HT1080 (cell line): ENCODE measurements at places on chromosomes 5 and 9.

- DNase-seq: no peak
These were observed 140.9 kb upstream of the GAS1 start for GRCh38 chr9:87088192-87088591.

DNA sequence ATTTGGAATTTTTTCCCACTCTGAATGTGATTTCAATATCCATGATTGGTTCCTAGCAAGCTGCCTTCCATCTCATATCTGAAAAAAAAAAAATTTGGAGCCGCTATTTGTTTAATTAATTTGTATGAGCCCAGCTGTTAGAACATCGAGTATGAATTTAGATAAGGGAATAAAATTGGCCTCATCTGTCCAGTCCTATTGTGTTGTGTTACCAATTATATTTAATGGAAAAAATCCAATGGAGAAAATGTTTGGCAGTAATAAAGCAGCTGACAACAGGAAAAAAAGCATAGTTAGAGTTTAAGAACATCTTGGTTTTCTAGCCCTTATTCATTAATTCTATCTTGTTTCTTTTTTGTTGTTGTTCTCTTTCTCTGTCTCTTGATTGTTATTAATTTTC, 735.6 kb upstream of the RIOK2 start:
- no peak for DNase-seq

DNA sequence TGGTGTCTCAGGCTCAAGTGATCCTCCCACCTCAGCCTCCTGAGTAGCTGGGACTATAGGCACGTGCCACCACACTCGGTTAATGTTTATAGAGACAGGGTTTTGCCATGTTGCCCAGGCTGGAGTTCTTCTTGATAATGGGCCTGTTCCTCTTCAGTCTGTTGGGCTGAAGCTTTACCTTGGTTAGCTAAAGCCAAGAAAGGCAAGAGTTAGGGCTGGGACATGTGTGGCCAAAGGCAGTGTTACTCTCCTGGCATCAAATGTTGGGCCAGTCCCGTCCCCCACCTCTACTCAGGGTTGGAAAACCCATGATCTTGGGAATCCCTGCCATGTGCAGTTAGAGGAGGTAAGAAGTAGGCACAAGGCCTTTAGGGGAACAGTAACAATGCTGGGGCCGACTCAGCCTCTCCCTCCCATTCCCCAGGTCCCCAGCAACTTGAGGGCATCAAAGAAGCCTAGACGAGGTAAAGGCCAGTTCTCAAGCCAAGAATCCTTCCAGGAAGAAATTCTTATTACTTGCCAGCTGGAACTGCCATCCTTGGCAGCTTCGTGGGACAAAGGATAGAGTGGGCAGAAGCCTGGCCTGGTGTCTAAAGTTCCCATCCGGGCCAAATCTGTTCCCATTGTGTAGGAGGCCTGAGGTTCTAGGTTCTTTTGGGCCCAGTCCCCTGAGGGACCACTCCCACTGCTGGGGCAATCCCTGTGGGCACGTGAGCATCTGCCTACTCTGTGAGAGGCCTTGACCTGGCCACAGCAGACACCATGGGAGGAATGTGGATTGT, 4.5 kb downstream of the EGR1 start:
- no peak for DNase-seq

GRCh38 chr9:35859310-35859989, 10.8 kb downstream of the OR13J1 start:
- DNase-seq: peak; percentile 74

GRCh38 chr5:1318659-1319251, 23.9 kb upstream of the TERT start:
- DNase-seq: no peak

DNA sequence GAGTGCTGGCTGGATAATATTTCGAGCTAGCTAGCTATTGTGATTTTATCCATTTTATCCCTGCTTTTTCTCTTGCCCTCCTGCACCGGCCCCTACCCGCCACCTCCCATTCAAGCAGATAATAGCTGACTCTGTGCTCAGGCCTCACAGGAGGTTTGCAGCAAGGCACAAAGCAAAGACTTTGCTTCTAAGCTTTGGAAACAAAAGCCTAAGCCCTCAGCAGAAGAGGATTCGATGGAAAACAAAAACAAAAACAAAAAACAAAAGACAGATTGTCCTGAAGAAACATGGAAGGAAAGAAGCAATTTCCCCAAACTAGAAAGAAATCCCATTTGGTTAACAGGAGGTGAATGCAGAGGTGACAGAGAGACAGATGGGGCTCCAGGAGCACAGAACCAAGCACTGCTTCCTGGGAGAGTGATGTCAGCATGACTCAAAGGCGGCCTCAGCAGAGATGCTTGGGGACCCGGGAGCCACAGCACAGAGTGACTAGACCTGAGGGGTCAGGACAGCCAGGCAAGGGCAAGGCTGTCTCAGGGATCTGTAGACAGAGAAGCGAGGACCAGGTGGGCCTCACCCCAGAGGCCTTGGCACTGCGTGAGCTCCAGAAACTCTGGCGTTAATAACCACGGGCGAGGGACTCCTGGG, 28.4 kb downstream of the MTX3 start:
- peak; percentile 70 for DNase-seq

DNA sequence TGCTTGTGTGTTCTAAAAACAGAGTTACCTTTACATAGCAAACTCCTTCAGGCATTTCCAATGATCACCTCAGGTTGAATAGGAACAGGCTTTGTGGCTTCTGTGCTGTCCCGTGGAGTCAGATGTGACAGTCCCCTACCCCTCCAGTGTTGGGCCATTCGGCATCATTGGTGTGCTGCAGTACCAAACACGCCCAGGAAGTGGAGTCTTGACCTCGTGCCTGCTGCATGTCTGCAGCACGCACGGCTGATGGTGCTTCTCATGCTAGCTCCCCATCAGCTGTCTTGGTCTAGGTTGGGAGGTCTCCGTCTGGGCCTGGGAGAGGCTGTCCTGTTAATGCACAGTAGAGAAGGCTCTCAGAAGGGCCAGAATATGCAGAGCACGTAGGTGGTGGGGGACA, 42.5 kb upstream of the PHF2 start:
- DNase-seq: no peak

DNA sequence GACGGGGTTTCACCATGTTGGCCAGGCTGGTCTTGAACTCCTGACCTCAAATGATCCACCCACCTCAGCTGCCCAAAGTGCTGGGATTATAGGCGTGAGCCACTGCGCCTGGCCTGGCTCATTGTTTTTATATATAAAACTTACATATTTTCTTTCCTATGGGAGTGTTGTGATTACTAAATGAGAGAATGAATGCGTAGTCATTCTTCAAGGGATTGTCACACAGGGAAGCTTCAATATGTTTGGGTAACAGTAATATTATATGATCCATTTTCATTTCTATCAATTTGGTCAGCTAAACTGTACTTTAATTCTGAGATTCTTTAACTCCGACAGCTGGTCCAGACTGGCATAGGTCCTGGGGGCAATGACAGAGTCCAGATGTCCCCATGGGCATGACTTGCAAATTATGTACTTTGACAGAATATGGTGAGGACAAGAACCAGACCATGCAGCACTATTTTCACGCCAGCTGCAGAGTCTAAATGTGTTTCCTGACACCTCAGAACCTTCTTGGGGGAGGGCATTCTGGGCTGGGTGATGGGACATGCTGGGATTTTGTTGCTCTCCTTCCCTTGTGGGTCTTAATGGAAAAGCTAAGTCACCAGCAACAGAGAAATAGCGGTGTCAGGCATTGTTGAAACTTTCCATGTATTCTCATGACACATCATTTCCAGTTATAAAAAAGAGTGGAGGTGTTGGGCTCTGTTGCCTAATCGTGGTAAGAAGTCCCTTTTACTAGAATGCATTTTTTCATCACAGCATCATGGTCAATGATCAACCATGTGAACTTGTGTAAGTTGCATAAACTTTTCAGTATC, 40.9 kb upstream of the TNC start:
- DNase-seq: peak; percentile 24

- no peak for DNase-seq
These were observed 2.0 kb downstream of the SPINK7 start for GRCh38 chr5:148314187-148314586.

GRCh38 chr5:103428411-103428871, 134.1 kb downstream of the NUDT12 start:
- DNase-seq: no peak

- DNase-seq: peak; percentile 69
These were observed 29.8 kb upstream of the FBP1 start for GRCh38 chr9:94668928-94669729.

- DNase-seq: no peak
These were observed 18.0 kb downstream of the LHX2 start for GRCh38 chr9:124029617-124030016.

GRCh38 chr9:95083086-95083768, 234.3 kb downstream of the FANCC start:
- no peak for DNase-seq

GRCh38 chr9:81755721-81756120, 66.4 kb upstream of the TLE1 start:
- DNase-seq: no peak

- DNase-seq: no peak
These were observed 168.2 kb downstream of the DAB2IP start for GRCh38 chr9:121819428-121820231.

DNA sequence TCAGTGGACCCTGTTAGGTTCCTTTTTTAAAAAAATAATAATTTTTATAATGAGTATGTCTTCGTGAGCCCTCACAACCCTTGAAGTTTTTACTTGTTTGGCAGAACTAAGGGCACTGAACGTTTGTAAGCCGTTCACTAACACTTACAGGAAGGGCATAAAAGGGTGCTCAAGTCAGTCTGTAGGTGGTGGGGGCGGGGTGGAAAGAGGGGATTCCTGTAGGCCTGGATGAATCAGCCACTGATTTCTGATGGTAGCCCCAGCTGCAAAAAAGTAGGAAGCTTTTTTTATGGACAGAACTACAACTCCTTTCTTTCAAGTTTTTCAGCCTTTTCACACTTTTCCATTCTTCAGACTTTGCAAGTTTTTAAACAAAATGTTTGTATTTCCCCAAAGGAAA, 35.8 kb downstream of the PIK3R1 start:
- DNase-seq: peak; percentile 15

DNA sequence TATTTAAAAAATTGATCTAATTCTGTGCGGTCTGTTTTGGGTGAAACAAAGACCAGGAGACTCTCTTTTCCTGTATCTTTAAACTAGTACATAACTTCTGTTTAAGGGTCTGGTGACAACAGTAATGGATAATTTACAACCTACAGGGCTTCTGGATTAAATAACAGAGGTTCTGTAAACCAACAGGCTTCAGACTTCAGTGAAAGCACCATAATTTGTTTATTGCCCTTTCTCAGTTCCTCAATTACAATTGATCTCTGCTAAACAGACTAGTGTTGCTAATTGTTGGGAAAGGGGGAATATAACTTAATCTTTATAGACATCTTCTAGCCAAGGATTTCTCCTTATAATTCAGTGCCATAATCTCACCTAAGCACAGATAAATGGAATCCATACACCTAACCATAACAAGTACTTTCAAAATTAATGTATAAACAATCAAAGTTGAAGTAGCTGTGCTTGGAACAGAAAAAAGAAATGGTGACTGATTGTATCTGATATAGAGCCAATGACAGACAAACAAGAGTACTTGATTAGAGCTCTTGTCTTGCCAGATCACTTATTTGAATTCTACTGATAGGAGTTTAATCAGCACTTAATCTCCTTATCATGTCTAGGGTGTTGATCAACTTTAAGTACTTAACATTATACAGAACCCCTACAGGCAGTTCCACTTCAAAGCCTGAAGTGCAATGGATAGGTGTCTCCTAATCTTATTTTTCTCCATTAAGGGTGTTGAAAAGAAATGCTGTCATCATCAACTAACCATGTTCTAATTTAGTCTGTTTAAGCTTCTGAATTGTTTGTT, 536.0 kb downstream of the NR2F1-AS1 start:
- no peak for DNase-seq

DNA sequence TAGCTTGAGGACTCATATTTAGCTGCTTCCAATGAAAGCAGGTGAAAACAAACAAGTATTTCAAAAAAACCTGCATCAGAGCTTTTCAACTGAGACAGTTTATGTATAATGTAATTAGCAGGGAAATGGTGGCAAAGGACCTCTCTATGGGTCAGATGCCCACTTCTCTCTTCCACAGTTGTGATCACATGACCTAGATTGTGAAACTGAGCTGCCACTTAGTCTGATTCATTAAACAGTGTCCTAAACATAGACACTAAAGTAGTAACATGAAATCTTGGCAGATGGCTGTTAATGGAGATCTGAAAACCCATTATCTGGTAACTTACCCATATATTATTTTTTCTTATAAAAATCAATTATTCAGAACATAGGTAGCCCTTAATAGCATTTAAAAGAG, 663.6 kb upstream of the RIOK2 start:
- DNase-seq: no peak

DNA sequence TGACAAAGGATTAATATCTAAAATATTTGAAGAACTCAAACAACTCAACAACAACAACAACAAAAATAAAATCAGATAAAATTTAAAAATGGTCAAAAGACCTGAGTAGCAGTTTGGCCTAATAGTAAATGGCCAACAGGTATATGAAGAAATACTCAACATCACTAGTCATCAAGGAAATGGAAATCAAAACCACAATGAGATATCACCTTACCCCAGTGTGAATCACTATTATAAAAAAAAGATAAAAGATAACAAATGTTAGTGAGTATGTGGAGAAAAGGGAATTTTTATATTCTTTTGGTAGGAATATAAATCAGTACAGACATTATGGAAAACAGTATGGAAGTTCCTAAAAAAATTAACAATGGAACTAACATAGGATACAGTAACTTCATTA, 247.9 kb upstream of the TRPC7 start:
- peak; percentile 77 for DNase-seq

GRCh38 chr5:78821536-78822021, 163.5 kb downstream of the ARSB start:
- no peak for DNase-seq

- peak; percentile 34 for DNase-seq
These were observed 205.8 kb downstream of the SEMA5A start for GRCh38 chr5:9340085-9340484.

DNA sequence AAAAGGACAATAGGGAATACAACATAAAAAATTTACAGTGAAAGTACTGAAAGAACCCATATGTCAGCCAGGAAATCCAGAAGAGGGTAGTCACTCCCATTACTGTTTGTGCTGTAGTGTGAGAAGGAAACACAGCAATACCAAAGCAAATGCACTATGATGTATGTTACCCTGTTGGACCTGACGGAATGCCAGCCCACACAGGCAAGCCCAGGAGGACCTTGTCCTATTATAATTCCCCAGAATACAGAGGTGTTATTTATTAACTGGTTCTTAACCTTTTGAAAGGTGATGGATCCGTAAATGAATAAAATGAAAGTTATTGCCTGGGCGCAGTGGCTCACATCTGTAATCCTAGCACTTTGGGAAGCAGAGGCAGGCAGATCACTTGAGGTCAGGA, 79.0 kb downstream of the GDA start:
- no peak for DNase-seq
